Cortex of kidney (tissue), 1 donor: ENCODE measurements at places on chromosomes 7 and 10.

DNA sequence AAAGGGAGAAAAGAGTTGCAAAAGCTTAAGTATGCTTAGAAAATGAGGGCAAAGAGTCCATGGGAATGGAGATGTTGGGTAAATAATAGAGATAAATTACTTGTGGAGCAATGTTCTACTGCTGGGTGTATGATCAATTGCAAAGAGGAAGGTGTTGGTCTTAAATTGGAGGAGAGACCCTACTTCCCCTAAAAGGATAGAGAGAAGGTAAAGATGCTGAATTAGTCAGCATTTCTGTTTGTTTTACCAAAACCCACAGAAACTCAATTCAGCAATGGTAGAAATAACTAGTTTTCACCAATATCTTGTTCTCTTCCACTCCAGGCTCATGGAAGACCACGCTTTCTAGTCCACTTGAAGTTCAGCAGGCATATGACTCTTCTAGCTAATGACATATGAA, 32.1 kb downstream of the ASB4 start:
- no peak for DNase-seq

DNA sequence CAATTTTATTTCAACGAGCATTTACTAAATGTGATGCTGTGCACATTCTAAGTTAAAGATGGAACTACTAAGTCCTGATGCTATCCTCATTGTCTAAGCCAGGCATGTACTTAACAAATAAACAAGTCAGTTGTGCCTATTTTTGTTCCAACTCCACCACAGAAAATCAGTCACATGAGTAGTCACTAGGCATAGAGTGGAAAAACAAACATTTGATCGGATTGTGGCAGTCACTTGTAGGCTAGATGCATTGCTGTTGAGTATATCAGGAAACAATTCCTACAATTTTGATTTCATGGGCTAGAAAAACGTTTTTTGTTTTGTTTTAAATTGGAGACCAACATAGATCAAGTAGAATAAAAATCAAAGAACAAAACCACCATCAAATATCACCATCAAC, 177.6 kb upstream of the SLC25A13 start:
- no peak for DNase-seq

GRCh38 chr7:100573691-100574361, at the start of gene SAP25:
Gene SAP25, minus strand, starts transcription at chr7:100573900. Its CDS starts 158 bp downstream, at chr7:100573742.
- DNase-seq: no peak

DNA sequence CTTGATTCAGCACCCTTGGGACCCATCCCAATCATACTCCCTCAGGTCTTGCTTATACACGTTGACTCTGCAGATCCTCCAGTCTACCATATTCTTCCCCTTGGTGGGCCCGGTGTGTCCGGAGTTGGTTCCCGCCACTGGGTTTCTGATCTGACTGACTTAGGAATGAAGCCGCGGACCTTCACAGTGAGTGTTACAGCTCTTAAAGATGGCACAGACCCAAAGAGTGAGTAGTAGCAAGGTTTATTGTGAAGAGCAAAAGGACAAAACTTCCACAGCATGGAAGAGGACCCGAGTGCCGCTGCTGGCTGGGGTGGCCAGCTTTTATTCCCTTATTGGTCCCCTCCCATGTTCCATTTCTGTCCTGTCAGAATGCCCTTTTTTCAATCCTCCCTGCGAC, 5.9 kb upstream of the GDF10 start:
- DNase-seq: no peak

DNA sequence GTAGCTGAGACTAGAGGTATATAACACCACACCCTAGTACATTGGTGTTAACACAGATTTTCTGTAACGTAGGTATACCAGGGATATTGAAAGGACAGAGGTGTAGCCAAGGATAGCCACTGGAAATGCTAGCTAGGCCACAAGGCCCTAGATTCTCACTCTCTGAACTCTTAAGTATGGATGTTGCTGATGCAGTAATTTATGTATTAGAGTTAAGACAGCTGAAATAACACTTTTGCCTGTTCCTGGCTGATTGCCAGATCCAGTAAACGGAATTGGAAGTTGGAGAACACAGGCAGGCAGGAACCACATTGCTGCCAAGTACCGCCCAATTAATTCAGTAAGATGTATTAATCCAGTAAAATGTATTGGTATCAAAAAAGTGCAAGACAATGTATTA, 1.8 kb downstream of the CALU start:
- no peak for DNase-seq

DNA sequence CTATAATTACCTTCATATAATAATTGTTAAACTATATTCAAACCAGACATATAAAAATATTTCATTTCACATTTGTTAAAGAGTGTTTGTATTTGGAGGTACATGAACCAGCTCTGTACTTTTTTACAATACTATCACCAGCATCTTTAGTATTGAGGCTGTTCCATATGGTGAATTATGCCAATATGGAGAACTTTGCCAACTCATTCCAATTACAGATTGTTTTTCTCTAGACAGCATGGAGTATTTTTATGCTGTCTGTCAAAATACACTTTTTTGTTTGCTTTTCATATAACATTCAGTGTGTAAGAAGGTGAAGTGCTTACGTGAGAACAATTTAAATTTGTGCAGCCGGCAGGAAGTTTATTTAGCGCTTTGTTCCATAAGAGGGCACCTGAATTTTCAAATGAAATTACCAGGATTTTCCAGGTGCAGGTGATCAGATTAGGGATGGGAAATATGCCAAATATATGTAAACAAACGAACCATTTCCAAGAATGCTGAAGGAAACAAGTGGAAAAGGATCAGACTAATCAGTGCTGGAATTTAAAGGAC, 54.9 kb downstream of the SEMA3E start:
- no peak for DNase-seq

DNA sequence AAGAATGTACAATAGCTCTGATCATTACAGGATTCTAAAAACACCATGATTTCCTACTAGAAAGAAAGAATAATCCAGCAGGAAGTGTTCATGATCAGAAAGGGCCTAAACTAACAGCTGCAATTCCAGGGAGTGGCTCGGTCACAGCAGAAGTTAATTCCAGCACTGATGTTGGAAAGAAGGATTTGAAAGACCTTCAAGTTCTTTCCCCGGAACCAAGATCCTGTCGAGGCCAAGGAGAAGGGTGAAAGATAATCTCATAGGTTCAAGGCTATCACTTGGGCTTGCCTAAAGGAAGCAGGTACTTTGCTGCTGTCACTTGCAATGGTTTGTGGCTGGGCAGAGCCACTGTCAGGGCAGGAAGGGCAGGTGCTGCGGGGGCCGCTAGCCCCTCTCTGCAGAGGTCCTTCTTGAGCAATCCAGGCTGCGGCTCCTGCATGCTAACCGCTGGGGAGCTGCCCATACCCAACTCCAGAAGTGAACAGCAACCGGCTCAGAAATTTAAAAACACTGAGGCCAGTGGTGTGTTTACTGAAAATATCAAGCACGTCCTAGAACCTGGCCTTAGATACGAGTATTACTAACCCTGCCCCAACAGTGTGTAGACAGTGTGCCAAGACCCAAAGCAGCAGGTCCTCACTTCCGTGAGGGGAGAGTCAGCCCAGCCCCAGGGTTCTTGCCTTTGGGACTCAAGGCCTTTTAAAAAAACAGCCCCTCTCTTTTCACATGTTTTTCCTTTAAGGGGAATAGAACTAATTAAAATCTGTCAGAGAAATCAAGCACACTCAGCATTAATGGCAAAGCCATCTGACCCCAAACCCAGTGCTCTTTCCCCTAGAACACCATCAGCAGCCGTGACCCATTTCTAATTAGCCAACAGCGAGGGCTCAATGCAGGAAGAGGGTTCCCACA, 76.8 kb downstream of the VIPR2 start:
- DNase-seq: no peak

GRCh38 chr7:102451371-102452054, 13.2 kb downstream of the ALKBH4 start:
- DNase-seq: no peak

DNA sequence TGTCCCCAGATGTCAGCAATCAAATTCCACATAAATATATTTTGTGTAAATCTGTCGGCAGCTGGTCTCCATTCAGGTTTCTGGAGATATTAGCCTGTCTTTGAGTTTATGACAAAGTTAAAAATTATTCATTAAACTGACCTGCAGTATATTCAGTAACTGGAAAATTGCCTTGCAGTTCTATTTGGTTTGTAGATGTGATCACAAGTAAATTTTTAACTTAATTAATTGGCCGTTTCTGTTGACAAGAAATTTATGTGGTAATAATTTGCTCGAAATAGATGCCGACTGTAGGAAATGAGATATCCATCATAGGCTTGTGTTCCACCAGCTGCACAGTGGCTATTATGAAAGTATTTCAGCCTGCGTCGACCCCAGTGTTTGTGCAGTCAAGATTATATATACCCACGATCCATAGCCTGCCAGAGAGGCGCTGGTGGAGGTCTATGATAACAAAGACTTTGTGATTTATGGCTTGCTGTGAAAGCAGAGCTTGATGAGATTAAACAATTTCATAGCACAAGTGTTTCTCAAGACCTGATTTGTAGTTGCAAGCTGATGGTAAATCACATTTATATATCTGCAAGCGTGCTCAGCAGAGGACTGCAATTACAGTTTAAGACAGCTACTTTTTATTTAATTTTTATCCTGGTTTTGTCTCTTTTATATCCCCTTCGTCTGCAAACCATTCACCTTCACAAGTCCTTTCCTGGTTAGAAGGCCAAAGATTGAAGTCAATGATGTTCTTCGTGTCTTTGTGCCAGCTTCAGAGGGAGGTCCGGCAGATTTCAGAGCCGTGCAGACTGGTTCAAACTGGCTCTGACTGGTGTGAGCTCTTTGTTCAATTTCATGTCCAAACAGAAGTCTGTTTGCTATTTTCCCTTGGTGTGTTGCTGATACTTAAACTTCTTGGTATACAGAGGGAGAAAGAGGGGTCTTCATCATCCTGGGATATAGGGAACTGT, 850.9 kb downstream of the LRMDA start:
- DNase-seq: no peak
